Myocyte (in vitro differentiated cells): ENCODE measurements at places on chromosomes 12 and 14.

- DNase-seq = no peak
These were observed 16.9 kb downstream of the PTPRQ start for GRCh38 chr12:80460972-80461371.

- DNase-seq = no peak
These were observed 119.0 kb downstream of the NCOR2 start for GRCh38 chr12:124448241-124448954.

GRCh38 chr14:89955022-89955744 lies 544 bp upstream of the TDP1 start:
- no peak for DNase-seq

DNA sequence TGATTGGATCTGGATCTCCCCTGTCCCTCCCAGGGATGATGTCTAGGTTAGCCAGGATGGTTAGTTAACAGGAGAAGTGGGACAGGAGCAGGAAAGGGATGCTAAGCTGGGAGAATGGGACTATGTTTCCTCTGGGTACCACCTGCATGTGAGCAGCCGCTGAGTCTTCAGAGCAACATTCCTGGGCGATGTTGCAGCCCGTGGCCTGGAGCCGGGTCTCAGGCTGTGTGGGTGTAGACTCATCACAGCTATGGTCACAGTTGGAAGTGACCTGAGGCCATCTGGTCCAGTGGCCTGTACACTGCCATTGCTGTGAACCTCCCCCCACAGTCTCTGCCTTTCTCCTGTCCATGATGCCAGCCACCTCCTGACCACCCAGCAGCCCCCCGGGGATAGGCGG lies 422.6 kb downstream of the DPF3 start:
- peak; percentile 30 for DNase-seq

GRCh38 chr14:94123868-94124267 lies 5.5 kb downstream of the IFI27L2 start:
- DNase-seq = no peak
